ENCODE measurements at places on chromosomes 3 and 15. TPM values are rescaled to one million over a fixed set of nuclear protein-coding genes. Genes with fewer than 3 reads are reported as not detected.

HIGD2B gene
- under 0.01 TPM for total RNA-seq

DNA sequence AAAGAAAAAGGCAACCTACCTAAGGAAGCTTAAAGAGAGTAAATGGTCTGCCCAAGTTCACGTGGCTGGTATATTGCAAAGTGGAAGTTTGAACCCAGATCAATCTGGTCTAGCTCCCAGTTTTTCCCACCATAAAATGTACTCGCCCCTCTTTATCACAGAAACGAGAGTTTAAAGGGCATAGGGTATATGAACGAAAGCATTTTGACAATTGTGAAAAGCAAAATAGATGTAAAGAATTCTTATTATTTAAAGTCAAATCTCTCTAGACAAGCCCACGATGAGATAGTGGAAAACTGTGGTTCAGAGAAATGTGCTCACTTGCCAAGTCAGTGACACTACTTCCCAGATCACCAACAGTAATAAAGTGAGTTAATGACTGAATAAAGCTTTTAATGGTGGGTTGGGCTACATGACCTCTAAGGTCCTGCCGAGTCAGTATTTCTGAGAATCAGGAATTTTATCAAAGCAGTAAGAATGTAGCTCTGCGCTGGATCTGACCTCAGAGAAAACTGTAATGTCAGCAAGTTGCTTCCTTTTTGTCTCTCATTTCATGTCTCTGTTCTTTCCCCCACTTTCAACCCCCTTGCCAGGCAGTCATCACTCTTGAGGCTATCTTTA, 23.3 kb upstream of the NEO1 start:
- no peak for DNase-seq

DNA sequence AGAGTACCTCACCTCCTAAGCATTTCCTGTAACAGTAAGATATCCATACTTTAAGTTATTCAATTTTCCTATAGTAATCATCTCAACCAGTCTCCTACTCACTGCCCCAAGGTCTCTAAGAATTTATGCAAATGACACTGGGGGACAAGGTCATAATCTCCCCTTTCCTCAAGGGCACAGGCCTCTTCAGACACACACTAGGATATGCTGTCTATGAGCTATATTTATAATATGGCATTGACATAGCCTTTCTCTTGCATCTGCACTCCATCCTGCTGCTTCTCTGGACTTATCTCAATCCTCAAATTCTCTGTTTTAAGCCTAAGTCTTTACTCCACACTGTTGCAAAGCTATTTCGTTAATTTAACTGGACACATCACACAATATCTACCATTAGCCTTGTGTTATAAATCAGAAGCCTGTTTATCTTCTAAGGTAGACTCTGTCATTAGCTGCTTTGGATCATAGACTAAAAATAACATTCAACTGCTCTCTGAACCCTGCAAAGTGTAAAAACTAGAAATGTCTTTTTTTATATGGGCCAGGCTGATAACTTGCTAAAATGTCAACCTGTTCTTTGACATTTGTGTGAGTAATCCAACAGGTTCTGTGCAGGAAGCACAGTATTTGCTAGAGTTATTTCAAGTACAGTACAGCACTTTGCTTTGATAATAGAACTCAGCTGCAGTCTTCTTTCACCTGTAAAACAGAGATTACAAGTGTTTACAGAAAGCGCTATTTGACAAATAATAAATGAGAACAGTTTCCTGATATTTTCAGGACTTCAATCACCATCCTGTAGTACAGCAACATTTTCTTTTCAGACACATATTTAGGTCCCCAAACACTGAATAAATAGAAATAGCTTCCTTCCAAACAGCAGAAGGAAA, 17.8 kb upstream of the SEC62 start:
- no peak for DNase-seq

SCAANT1 gene
- total RNA-seq = not detected

ALDH1L1 gene
- 1.6 TPM for total RNA-seq

DNA sequence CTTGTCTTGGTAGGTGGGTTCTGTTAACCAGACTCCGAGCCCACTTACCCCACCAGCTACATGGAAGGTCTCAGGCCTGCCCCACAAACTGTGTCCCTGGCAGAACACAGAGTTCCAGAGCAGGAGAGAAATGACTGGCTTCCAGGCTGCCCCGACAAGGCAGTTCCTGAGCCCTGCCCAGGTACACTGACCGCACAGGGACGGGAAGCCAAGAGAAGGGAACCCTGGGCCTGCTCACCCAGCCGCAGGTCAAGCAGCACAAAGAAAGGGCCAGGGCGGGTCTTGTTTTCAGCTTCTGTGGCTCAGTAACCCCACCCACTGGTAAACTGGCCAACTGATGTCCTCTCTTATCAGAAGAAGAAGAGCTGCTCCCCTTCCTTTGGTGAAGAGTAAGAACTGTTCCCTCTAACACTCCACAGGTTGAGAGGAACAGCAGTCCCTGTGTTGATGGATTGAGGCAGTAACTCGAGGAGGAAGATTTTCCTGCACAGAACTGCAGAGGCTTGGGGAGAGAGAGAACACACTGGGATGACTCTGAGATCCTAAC, 68.4 kb downstream of the CRTC3 start:
- DNase-seq = no peak

DNA sequence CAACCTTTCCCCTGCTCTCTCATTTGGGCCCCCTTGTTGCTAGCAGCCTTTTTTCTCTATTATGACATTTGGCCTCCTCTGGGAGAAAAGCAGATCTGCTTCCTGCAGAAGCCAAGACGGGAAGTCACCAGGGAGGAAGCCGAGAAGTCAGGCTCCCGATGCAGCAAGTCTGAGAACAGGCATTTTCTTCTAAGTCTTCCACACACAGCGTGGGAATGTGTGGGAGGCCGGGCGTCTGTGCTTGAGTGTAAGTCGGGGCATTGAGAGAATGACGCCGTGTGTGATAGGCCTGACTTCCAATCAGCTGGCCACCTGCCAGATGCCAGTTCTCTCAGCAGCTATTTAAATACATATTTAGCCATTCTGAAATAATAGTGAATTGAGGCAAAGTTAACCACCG, 75.8 kb upstream of the FAM98B start:
- DNase-seq = no peak

LMAN1L gene
- total RNA-seq = not detected

FES gene
- total RNA-seq = 3.7 TPM

DUOXA2 gene
- total RNA-seq = not detected

IL17RD gene
- total RNA-seq = 31.0 TPM

TMEM45A gene
- total RNA-seq = 2.9 TPM

CCDC191 gene
- 4.1 TPM for total RNA-seq

DNA sequence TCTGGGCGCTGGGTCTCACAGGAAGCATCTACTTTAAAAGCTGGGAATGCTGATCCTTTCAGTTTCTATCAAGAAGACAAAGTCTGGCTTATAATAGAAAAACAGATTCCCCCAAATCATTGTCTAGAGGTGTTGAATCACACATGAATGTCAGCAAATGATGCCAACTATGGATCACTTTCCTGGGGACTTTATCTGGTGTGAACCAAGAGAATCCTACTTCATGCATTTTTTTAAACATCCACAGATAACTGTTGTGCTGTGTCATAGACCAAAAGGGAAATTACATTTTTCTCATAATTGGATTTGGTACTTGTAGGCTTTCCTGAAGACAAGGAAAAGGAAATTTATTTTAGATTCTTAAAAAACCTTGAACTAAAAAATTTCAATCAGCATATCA, 132.7 kb downstream of the CD47 start:
- DNase-seq = no peak

GRCh38 chr3:142645236-142645793, 49.1 kb downstream of the PLS1 start:
- no peak for DNase-seq

DNA sequence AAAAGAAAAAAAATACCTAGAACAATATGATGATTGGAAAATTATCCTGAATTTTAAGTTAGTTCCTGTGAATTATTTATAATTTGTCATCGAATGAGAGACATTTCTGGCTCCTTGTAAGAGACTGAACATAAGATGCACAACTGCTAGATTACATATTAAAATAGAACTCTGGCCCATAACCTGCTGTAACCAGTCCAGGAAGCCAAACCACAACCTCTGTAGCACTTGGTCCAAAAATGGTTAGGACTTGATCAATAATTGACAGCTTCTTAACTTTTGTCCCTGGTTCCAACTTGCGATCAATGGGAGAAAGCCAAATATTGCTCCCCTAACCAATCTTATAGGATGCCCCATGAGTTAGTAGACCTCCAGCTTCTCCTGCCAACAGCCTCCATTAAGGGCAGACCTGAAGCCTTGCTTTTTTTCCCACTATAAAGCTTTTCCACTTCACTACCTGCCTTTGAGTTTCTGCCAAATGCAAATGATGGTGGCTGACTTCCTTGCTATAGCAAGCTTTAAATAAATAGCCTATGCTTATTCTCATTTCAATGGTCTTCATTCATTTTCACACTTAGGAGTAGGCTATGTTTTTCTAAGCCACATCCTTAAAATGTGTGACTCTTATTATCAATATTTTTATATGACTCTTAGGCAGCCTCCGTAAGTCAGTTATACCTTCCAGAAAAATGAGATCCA, 224.0 kb upstream of the ARHGEF26 start:
- no peak for DNase-seq

DNA sequence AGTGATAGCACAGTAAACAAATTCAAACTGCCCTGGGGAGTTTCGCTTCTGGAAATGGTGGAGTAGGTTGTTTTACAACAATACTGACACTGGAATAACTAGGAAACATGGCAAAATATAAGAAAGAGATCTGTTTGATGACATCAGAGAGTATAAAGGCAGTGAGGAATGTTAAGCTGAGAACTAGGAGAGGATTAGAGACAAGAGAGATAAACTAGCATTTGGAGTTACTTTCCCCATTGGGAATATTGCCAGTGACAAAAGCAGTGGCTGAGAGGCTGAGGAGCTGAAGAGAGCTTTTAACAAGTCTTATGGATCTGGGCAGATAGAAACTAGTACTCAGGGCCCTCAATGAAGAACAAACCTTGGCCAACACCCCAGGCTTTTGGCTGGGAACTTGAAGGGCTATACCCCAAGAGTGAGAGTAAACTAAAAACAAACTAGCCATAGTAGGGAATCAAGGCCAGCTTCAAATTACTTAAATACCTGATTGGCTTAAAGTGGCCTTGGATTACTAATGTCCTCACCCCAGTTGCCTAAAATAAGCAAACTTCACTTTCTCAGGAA, 280.4 kb downstream of the KLF13 start:
- no peak for DNase-seq

DNA sequence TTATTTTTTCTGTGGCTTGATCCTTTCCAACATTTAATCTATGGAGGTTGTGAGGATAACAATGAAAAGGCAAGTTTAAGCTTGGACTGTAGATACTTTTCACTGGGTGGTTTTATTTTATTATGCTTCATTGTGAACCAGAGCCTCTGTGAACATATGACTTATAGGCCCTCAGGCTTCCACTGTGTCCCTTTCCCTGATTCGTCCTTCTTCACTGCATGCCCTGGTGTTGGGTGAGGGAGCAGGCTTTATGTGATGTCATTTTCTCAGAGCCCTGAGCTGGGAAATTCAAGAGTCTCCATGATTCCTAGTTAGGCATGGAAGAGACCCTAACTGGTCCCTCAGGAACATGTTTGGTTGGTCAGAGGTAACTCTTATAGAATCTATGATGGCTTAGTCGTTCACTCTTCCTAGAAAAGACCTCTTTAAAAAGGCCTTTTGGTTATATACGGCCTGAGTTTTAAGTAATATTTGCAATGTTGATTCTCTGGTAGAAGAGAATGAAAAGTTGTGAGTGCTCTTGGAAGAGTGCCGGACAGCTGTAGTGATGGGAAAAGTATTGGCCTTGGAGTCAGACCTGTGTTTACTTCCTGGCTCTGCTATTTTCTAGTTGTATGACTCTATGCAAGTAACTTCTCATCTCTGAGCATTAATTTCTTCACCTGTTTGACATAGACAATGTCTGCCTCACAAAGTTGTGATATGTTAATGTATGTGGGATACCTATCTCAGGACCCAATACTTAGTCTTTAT, 168.4 kb downstream of the LPP start:
- no peak for DNase-seq

ST8SIA2 gene
- total RNA-seq = 56.3 TPM

PLSCR5 gene
- total RNA-seq = under 0.01 TPM

C2CD4A gene
- under 0.01 TPM for total RNA-seq

GRCh38 chr3:50644561-50644960, 27.6 kb downstream of the MAPKAPK3 start:
- DNase-seq = peak; percentile 27

- no peak for DNase-seq
These were observed 103.8 kb upstream of the PRICKLE2 start for GRCh38 chr3:64329037-64329436.

MASP1 gene
- total RNA-seq = 22.8 TPM

DNA sequence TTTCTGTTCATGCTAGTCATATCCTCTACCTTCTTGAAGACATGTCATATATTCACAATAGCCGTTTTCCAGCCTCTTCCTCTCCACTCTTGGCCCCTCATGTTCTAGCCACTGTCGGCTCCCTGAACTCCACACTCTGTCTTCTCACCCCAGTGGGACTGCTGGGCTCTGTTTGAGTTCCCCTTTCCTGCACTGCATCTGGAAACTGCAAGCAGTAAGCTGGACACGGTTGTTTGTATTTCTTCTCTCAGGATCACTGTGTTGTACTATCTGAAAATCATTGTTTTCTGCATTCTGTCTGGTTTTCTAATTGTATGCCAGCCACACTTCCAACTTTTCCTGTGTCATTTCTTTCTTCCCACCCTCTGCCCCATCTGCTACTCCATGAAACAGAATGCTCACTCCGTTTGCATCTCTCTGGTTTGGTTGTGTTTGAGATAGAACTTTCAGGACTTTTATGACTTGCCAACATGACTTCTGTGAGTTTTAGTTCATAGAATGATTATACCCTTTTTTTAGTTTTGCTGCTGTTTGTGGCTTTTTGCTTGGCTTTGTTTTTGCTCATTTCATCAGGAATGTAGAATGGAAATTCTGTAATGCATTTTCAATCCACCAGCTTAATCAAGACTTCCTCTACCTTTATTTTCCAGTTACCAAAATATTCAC, 192.3 kb downstream of the PLCL2 start:
- DNase-seq = no peak

HPS3 gene
- 22.0 TPM for total RNA-seq

SLC35G2 gene
- 11.8 TPM for total RNA-seq

CORO2B gene
- total RNA-seq = 19.2 TPM

- DNase-seq = no peak
These were observed 91.4 kb upstream of the TJP1 start for GRCh38 chr15:29913528-29914135.

CP gene
- total RNA-seq = not detected

DNA sequence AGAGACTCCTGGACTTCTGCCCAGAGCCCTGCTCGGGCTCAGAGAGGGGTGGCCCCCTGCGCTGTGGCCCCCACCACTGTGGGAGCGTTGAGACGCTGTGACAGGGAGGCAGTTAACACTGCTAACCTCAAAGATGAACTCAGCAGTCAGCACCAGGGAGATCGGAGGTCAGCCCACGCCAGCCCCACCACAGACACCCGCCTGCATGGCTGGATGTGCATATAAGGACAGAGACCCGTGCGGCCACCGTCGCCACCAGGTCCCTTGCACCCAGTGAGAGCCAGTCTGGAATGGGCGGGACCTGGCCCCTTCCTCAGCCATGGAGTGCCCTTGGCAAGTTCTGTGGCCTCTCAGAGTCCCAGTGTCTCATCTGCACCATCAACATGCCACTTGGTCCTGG, 48.5 kb upstream of the FURIN start:
- DNase-seq = no peak

- DNase-seq = no peak
These were observed 88.8 kb upstream of the TSEN2 start for GRCh38 chr3:12395349-12396012.

ADGRG7 gene
- total RNA-seq = not detected
